ENCODE measurements at places on chromosomes 5 and 9.

GRCh38 chr9:88503845-88504764 lies 30.9 kb upstream of the NXNL2 start:
- no peak for DNase-seq

- DNase-seq, result no peak
Observed at GRCh38 chr5:14082523-14082922, 60.6 kb upstream of the TRIO start.

DNA sequence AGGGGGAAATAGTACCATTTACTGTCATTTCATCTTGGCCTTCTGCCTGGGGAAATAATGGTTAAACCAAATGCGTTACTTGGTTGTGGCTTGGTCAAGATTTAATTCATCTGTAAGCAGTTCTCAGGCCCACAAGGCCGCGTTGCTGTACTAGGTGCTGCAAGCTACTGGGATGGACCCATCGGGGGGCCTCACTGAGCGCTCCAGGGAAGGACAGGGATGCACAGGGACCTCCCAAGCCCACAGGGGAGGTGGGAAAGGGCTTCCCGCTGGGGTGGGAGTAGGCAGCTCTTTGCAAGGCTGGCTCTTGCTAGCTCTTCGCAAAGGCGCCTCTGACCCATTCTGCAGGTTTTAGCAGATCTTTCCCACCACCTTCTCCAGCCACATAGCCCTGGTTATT lies 8.0 kb downstream of the GFPT2 start:
- no peak for DNase-seq

DNA sequence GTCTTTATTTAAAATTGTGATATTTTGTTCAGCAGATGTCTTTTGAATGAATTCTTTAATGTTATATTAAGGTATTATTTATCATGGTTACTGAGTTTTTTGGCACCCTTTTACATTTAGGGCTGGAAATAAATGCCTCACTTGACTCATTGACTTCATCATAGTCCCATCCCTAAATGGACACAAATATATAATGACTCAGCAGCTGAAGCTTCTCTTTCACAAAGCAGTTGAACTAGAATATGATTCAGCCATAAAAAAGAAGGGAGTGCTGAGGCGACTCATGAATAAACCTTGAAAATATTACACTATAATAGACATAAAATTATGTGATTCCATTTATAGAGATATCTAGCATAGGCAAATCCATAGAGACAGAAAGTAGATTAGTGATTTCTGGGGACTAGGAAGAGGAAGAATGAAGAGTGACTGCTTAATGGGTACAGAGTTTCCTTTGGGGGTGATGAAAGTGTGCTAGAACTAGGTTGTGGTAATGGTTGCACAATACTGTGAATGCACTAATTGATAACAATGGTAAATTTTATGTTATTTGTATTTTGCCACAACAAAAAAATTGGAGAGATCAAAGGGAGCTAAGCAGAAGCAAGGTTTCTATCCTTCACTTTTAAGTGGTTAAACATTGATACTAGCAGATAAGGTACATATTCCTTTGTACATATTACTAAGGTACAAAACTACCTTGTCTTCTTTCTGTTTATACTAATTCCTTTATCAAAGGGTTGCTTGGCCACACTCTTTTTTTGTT lies 449.6 kb downstream of the NTRK2 start:
- no peak for DNase-seq

GRCh38 chr5:42982107-42982622 lies 58.0 kb downstream of the ANXA2R start:
- DNase-seq, result no peak

DNA sequence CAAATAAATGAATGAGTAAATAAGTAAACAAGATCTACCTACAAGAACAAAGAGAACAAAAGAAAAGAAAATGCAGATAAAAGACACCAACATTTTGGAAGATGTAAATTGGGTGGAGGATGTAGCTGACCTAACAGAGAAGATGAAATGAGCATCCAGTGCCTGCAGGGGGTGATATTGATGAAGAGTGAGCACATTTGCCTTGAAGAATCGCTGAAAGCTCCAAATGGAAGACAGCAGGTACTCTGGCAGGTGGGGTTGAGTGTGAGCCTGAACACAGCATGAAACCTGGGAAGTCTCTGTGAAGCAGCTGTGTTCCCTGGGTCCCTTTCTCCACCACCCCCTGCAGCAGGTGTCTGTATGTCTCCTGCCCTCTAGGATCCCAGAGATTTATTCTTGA lies 125.6 kb downstream of the NXNL2 start:
- no peak for DNase-seq

GRCh38 chr5:175418251-175418650 lies 25.7 kb downstream of the DRD1 start:
- DNase-seq, result no peak

GRCh38 chr5:172571413-172571812 lies 69.7 kb upstream of the NEURL1B start:
- DNase-seq, result no peak

Data from CD8-positive, alpha-beta T cell (primary cell).